Purkinje cell (primary cell): ENCODE measurements at places on chromosomes 6 and 20. TPM values are rescaled to one million over a fixed set of nuclear protein-coding genes. Genes with fewer than 3 reads are reported as not detected.

WFDC9 gene
- polyA plus RNA-seq = not detected in 2 replicates

ADGRB3 gene
- polyA plus RNA-seq = 135 and 137 TPM in 2 replicates

UBE2C gene
- not detected in 2 replicates for polyA plus RNA-seq

GABRR1 gene
- polyA plus RNA-seq = 0.85 and 1.7 TPM in 2 replicates

SIRPD gene
- 2.2 TPM in 1 of 2 replicates, not detected in the other for polyA plus RNA-seq

ZBTB2 gene
- polyA plus RNA-seq = 1.4 and 2.1 TPM in 2 replicates

COL9A3 gene
- polyA plus RNA-seq = 1.3 and 1.8 TPM in 2 replicates

SPINT4 gene
- polyA plus RNA-seq = not detected in 2 replicates

SLC17A2 gene
- polyA plus RNA-seq = not detected in 2 replicates

RIMS1 gene
- polyA plus RNA-seq = 10.0 and 10.4 TPM in 2 replicates

TRIM10 gene
- not detected in 2 replicates for polyA plus RNA-seq

SEMG1 gene
- not detected in 2 replicates for polyA plus RNA-seq

SNPH gene
- 1.0 and 1.5 TPM in 2 replicates for polyA plus RNA-seq

NMBR gene
- polyA plus RNA-seq = 1.1 TPM in 1 of 2 replicates, not detected in the other

TRIM15 gene
- not detected in 2 replicates for polyA plus RNA-seq

UST gene
- 7.2 and 11.7 TPM in 2 replicates for polyA plus RNA-seq
